Kidney epithelial cell (primary cell): ENCODE measurements at places on chromosomes 6 and 20.

DNA sequence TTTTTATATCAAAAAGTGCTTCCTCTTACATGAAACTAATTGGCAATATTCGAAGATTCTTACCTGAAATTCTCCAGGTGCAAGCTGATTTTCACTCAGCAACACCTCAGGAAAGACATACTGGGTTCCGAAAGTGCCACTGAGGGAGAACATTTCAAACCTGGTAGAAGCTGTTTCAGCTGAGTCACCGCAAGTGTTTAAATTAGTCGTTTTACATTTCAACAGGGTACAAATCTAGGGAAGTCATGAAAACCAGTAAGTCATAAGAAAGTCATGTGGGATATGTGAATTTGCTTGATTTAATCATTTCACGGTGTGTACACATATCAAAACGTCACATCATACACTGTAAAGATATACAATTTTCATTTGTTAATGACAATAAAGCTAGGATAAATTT is 25.3 kb upstream of the TAAR1 start:
- DNase-seq, result no peak

DNA sequence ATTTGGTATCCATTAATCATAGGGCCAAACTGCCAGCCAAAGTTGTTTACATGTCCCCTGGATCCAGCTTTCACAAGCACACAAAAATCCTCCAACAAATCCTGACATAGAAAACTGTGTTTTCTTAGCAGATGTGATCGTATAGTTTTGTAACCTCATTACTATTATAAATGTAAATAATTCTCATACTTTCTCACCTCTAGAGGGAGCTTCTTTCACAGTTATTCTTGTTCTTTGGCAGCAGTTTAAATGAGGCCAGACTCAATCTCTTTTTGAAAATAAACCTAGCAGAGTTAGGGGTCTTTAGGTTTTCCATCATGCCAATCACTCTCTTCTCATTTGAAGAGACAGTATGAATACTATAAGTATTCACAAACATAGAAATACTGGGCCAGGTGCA is 17.0 kb upstream of the ZNF318 start:
- no peak for DNase-seq

DNA sequence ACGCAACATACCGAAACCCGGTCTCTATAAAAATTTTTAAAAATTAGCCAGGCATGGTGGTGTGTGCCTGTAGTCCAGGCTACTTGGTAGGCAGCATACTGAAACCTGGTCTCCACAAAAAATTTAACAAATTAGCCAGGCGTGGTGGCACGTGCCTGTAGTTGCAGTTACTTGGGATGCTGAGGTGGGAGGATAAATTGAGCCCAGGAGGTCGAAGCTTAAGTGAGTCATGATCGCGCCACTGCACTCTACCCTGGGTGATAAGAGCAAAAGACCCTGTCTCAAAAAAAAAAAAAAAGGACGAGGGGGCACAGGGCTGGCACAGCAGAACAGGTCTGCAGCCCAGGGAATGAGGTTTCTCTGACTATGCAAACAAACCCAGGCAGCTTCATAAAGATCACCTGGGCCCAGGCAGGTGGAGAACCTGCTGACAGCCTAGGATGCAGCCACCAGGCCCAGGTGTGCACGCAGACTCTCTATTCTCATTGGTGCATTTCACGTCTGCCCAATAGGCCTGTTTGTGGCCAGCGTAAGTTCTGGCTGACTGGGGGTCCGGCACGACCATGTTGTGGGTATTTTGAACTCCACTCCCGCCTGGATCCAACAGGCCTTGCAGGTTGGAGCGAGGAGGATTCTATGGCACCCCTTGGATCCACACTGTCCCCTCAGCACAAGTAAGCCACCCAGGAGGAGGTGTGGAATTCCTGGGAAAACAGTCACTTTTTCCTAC is 204.5 kb downstream of the PREX1 start:
- no peak for DNase-seq

- no peak for DNase-seq
These were observed 4.2 kb upstream of the PHIP start for GRCh38 chr6:79082304-79082703.

DNA sequence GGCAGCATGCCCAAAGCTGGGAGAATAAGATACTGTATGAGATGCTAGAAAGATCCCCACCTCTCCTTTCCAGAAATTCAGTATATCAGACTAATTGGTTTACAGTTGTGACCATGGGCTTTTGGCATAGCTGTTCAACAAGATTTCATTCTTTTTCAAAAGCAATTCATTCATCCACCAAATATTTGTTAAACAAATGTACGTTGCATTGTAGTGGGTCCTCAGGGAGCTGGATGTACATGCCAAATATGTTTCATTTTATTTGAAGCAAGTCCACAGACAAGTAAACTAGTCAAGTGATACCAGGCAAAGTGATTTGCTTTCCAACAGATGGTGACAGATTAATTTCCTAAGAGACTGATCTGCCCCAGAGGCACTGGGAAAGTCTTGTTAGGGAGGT is 85.8 kb upstream of the ESR1 start:
- no peak for DNase-seq

- DNase-seq, result no peak
These were observed 35.3 kb upstream of the ARFGEF2 start for GRCh38 chr20:48886194-48886593.
